ENCODE measurements at places on chromosomes 1 and 21.

DNA sequence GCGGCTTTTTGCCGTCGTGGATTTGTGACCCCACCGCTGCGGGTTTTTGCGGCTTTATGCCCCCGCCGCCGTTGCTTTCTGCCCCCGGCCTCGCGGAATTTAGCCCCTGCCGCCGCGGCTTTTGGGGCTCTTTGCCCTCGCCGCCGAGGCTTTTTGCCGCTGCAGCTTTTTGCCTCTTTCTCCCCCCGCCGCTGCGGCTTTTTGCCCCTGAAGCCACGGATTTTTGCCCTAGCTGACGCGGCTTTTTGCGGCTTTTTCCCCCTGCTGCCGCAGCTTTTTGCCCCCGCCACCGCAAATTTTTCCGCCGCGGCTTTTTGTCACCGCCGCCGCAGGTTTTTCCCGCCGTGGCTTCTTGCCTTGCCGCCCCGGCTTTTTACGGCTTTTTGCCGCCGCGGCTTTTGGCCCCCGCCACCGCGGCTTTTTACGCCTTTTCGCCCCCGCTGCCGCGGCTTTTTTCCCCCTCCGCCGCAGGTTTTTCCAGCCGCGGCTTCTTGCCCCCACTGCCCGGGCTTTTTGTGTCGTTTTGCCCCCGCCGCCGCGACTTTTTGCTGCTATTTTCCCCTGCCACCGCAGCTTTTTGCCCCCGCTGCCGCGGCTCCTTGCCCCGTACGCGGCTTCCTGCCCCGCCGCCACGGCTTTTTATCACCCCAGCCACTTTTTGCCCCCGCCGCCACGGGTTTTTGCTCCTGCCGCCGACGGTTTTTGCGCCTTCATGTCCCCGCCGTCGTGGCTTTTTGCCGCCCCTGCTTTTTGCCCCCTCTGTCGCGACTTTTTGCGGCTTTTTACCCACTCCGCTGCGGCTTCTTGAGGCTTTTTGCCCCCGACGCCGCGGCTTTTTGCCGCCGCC, 3933.6 kb downstream of the SRGAP2C start:
- no peak for DNase-seq

GRCh38 chr21:39724944-39725343, 20.0 kb upstream of the IGSF5 start:
- DNase-seq = no peak

DNA sequence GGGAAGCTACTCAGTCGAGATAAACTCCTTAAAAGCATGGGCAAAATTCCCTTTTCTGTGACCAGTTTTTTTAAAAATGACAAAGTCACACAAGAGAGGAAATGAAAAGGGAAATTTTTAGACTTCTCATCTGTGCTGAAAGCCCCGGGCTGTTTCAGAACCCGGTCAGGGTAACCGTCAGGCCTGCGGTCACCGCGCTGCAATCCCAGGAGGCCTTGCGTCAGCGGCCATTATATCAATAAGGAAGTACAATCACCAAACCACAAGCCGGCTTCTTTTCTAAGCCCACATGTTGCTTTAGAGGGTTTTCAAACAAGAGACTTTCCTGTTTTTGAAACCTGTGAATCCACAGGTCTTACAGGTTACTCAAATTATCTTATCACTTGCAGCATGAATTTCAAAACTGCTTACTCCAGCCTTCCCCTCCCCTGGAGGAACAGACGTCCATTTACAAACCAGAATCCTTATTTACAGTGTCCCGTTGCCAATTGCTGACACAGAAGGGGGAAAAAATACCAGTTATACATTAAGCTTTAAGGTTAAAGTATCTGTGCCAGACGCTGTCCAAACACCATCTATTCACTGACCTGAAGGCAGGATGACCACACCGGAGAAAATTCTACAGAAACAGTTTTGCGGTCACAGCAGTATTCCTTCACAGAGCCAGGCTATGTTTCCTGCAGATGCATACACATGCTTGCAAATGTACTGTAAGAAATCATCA, 165.3 kb downstream of the TOMM20 start:
- peak; percentile 90 for DNase-seq

DNA sequence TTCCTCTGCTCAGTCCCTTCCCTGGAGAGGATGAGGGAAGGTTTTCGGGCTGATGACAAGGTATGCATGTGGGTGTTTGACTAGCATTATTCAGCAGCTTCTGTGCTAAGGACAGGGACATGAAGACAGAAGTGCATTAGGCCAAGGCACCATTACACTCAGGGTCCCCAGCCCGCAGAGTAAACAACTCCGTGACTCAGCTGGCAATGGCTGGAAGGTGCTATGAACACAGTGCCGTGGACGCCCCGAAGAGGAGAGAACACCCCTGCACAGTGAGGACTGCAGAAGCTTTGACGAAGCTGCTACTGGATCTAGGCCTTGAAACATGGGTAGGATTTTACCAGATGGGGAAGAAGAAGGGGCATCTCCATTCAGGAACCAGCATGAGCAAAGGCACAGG, 13.7 kb upstream of the EPS8L3 start:
- no peak for DNase-seq

DNA sequence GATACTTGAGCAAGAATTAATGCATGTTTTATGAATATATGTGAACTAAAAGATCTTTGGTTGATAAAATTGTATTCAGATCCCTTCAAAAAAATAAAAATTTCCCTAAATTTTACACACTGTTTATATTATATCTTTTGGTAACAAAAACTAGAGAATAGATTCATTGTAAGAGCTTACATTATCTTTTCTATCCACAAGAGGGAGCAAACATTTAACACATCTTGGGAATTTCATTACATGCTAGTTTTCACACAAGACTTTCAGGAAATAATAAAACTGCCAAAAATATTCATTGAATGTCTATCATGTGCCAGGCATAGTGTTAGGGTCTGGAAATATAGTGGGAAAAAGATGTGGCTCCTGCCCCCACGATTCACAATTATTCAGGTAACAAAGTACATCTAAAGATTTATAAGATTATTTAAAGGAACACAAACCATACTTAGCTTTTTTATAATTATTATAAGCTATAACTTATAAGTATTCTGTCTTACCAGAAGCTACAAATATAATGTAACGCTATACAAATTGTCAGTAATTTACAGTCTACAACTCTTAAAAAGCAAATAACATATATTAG, 30.6 kb downstream of the FAF1 start:
- no peak for DNase-seq

GRCh38 chr1:81730881-81731280, 69.9 kb upstream of the ADGRL2 start:
- no peak for DNase-seq

DNA sequence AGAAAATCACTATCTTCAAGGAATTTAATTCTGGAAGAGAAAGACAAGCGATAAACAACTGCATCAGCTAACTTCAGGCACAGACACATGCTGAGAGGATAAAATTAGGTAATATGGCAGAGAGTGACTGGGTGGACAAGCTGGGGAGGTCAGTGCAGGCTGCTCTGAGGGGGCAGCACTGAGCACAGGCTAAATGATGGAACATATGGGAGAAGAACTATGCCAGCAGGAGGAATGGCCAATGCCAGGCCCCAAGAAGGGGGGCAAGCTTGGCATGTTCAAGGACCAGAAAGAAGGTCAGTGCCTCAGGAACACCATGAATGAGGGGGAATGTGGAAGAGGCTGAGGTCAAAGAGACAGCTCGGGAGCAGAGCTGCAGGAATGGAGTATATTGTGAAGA, 190.7 kb upstream of the MAP1LC3C start:
- DNase-seq = no peak

GRCh38 chr1:43207229-43207853, 35.2 kb downstream of the CFAP57 start:
- DNase-seq = no peak

- DNase-seq = no peak
These were observed 48.9 kb downstream of the AGPAT3 start for GRCh38 chr21:43913928-43914327.

- no peak for DNase-seq
These were observed 196.8 kb downstream of the PTBP2 start for GRCh38 chr1:96918406-96918805.

- DNase-seq = peak; percentile 74
These were observed 550.9 kb downstream of the SMYD3 start for GRCh38 chr1:245956225-245956624.

DNA sequence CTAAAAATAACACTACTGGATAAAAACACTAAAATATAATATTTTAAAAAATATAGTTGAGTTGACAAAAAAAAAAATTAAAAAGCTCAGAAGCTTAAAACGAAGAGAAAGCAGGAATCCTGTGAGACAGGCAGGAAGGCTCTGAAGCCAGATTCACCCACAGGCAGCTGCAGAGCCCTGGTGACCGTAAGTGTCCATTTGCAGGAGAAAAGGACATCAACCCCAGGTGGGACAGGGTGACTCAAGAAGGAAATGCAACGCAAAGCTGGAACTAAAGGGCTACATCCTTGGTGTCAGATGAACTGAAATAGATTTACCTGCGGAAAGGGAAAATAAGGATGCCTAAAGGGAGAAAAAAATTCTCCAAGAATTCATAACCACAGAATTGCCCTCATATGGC, 46.8 kb downstream of the USP24 start:
- DNase-seq = no peak

DNA sequence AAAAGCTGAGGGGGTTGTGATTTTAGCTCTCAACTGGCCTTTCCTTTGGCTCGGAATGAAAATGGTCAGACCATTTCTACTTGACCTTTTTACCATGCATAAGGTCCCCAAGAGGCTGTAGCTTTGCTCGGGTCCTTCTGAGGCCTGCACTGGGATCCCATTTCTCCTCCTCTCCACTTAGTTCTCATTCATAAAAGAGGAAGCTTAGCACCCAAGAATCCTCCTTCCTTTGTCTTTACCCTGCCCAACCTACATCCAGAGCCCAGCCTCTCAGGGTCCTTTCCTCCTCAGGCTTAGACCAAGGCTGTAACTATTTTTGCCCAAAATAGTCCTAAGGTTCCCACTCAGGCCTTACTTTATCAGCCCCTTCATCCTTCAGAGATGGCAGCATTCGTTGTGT, 6.0 kb upstream of the SLC27A3 start:
- no peak for DNase-seq

GRCh38 chr21:44090325-44090724, 16.9 kb upstream of the PWP2 start:
- peak; percentile 28 for DNase-seq

DNA sequence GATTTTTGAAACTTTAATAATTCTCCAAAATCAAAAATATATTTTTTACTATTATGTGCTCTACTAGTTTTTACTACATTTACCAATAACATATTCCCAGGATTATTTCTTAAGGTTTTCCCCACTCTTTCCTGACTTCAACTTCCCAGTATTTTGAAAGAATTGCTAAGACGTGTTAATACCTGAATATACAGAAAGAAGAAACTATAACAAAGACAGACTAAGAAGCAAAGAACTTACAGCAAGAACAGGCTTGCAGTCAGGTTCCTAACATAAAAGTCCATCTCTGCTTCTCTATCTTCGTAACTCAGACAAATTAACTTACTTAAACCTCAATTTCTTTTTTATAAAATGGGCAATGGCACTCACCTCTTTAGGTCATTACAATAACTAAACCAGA, 63.2 kb downstream of the SRSF11 start:
- no peak for DNase-seq

GRCh38 chr1:10838541-10838940, 42.1 kb upstream of the CASZ1 start:
- no peak for DNase-seq

DNA sequence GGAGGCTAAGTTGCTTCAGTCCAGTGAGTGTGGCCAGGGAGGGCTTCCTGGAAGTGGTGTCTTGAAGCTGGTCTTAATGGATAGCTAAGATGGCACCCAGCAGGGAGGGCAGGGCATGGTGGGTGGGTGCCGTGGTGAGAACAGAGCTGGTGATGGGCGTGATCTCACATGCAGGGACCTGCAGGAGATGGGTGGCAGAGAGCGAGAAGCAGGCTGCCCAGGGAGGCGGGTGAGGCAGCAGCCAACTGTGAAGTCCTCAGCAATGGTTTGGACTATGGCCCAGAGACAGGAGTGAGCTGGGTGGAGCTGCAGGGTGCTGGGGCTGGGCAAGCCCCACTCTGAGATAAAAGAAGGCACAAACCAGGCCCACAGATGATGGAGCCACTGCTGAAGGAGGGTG, 50.7 kb downstream of the UMODL1 start:
- no peak for DNase-seq

- DNase-seq = no peak
These were observed 1351.6 kb downstream of the AMY1C start for GRCh38 chr1:105101261-105101660.

GRCh38 chr1:220928725-220929300, 49.6 kb downstream of the HLX start:
- DNase-seq = no peak

- DNase-seq = no peak
These were observed 1.1 kb downstream of the ZMYM1 start for GRCh38 chr1:35080171-35080854.

GRCh38 chr1:81799939-81800694, 617 bp upstream of the ADGRL2 start:
- no peak for DNase-seq

Data from CD4-positive, alpha-beta T cell treated with Interleukin-1 beta for 1 hour (primary cell).